Activated CD4-positive, alpha-beta T cell treated with anti-CD3 and anti-CD28 coated beads, Interleukin-2, amount 50 U/mL, for 16 hours (primary cell): ENCODE measurements at places on chromosomes 16 and 17.
A peak's percentile ranks its signal among the peaks of the same experiment; 100 is the strongest.

- no peak for DNase-seq
These were observed 4.2 kb upstream of the GFOD2 start for GRCh38 chr16:67723151-67723910.

- peak; percentile 84 for DNase-seq
These were observed 12.2 kb downstream of the BANP start for GRCh38 chr16:87963400-87963799.

DNA sequence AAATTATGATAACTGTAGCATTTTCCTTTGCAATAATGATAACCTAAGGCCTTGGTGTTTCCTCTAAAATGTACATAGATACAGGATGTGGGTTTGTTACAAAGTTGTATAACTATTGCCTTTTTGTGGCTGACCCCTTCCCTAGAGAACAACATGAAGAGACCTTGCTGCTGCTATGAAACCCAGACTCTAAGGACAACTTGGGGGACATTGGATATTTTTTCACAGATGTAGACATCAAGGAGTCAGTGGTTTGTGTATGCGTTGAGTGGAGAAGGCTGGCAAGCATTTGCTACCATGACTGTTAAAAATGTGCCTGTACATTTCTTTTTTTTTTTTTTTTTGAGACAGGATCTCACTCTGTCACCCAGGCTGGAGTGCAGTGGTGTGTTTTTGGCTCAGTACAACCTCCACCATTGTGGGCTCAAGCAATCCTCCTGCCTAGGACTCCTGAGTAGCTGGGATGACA lies 12.3 kb downstream of the HMOX2 start:
- DNase-seq, result peak; percentile 20

DNA sequence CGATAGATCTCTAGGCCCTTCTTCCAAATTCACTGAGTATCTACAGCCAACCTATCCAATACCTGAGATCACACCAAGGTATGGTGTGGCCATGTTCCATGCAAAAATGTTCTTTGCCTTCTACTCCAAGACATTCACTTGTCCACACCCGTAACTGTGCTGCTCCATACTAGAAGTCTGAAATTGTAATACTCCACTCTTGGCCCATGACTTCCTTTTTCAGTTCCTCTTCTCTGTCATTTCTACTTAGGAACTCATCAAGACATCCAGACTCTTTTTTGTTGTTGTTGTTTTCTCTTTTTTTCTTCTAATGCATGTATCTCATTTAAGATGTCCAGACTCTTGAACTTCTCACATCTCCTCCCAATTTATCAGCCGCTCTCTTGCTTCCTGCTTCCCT lies 42.5 kb upstream of the KSR1 start:
- no peak for DNase-seq

DNA sequence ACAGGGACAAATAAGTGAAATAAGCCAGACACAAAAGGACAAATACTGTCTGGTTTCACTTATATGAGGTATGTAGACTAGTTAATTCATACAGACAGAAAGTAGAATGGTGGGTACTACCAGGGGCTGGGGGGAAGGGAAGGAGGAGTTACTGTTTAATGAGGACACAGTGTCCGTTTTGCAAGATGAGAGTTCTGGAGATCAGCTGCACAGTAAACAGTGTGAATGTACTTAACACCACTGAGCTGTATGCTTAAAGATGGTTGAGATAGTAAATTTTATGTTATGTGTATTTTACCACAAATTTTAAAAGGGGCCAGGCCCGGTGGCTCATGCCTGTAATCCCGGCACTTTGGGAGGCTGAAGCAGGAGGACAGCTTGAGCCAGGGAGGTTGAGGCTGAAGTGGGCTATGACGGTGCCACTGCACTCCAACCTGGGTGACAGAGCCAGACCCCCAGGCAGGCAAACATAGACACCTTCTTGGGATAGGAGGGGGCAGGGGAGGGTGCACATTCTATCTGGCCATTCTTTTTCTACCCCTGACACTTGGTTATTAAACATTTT lies 23.5 kb downstream of the LRRC75A start:
- no peak for DNase-seq

GRCh38 chr16:89922477-89922883 lies 662 bp upstream of the TUBB3 start:
- peak; percentile 66 for DNase-seq

GRCh38 chr16:2210386-2211365 lies at the start of gene BRICD5:
BRICD5 (minus strand) TSS chr16:2210863; CDS start chr16:2210833, 30 bp downstream.
- DNase-seq, result no peak

- DNase-seq, result peak; percentile 17
These were observed 6.8 kb upstream of the CLUH start for GRCh38 chr17:2718150-2718938.

- peak; percentile 49 for DNase-seq
These were observed 917 bp downstream of the YWHAE start for GRCh38 chr17:1398931-1399678.

DNA sequence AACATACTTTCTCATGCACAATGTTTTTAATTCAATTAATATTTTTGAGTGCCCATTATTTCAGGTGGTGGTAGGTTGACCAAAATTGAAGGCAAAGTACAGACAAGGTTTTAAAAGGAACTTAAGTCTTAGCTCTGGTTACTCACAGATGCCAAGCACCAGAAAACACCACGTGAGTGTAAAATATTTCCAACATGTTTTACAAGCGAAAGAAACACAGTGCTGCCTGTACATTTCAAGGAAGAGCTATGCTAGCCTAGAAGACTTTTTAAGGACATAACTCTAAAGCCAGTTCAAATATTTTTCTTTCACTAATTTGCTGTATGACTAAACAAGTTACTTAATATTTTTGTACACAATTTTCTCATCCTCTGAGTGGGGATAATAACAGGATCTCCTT lies 736.4 kb upstream of the GOT2 start:
- no peak for DNase-seq

GRCh38 chr17:14298221-14298946 lies 2.5 kb upstream of the HS3ST3B1 start:
- DNase-seq, result no peak

DNA sequence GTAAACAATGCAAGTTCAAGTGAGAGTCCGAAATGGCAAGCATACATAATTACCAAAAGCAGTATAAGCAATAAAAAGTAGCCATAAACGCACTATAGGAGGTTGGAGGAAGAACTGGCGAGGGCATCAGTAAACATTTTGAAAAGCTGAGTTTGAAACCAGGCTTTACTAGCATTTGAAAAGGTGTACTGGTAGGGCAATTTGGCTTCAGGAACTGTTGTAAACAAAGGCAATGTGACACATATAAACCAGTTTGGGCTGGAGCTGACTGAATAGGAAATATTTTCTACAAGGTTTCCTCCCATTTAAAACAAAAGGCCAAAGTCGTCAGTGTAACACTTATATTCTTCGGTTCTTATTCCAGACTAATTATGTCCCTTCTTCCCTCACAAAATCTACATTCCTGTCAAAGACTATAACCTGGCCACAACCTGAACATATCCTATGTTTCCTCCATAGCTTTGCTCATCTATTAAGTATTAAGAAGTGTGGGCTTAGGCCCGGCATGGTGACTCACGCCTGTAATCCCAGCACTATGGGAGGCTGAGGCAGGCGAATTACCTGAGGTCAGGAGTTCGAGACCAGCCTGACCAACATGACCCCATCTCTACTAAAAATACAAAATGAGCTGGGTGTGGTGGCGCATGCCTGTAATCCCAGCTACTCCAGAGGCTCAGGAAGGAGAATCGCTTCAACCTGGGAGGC lies 7.8 kb downstream of the CBX1 start:
- no peak for DNase-seq

DNA sequence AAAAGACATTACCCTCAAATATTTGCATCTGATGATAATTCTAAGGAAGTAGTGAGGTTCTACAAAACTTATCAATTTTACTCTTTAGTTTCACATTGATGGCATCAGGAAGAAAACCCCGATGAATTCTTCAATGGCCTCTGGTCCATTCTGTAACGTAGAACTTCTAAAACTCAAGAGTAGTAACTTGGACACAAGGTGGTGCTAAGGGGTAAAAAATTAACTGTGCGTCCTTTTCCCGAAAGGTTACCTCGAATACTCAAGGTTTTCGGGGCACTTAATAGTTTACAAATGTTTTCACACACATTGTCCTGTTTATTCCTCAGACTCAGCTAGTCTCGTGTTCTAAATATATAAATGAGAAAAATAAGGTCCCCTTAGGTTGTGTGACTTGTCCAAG lies 517.3 kb upstream of the ZFHX3 start:
- DNase-seq, result no peak

DNA sequence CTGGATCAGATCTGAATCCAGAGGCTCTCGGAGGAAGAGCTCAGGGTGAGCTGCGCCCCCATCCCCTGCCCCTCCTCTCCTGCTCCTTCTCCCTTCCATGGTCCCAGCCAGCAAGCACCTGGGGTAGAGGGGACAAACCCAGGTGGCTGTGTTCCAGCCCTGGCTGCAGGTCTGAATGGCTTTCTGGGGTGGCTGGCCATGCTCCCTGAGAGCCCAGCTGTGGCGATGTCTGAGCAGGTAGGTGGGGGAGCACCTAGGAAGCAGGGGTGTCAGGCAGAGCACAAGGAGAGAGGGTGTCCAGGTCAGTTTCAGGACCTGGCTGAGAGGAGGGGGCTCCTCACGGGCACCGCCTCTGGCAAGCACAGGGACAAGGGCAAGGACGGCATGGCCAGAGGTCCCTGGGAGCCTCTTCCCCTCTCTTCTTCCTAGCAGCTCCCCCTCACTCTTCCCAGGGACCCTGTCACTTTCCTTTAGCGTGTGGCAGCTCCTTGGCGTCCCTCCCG lies 310.0 kb downstream of the SEC14L1 start:
- no peak for DNase-seq

- peak; percentile 74 for DNase-seq
These were observed 7.3 kb downstream of the SLC22A31 start for GRCh38 chr16:89192956-89193575.

DNA sequence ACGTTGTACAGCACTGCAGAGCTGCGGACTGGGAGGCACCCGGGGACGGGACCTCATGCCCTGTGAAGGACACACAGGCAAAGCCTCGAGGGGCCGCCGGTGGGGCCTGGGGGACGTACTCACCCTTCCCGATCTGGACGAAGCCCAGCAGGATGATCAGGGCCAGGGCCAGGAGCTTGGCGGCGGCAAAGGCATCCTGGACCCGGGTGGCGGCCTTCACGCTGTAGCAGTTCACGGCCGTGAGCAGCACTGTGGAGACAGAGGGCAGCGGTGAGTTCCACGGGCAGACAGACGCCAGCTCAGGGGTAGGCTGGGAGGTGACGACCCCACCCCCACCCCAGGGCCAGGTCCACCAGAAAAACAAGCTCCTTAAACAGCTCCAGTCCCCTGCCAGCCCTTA lies 17.7 kb downstream of the SLC7A5 start:
- no peak for DNase-seq

DNA sequence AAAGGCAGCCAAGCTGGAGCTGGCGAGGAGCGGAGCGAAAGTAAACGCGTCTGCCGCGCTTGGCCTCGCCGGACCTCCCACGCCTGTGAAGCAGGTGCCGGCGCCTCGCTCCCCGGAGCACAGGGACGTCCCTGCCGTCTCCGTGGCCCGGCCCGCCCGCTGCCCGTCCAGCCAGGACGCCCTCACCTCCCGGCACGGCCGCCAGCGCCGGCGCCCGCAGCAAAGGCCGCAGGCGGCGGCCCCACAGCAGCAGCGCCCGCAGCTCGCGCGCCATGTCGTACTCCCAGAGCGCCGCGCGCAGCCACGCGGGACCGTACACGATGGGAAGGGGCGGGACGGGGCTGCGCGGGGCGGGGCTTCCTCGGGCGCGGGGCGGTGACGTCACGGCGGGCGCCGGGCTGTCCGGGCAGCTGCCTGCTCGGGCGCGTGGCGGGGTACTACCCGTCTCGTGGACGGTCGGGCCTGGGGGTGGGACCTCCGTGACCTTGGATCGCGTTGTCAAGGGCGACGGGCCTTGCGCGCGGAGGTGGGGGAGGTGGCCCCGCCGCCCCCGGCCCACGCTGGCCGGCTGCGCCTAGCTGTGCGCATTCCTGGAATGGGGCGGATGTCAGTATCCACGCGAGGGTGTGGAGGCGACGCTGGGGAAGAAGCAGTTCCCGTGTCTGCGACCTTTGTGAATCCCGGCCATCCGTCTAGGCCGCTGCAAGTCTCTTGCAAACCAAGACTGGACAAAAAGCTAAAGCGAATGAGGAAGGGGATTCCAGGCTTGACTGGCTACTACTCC lies at the start of gene TRAP1:
TSS of gene TRAP1 (minus strand) at position 290 of the 784 bp plus-strand sequence. CDS start at position 274, 16 bp downstream.
- DNase-seq, result peak; percentile 92

GRCh38 chr16:84874004-84874435 lies 54.2 kb downstream of the CRISPLD2 start:
- no peak for DNase-seq

- DNase-seq, result no peak
These were observed 15.6 kb downstream of the SDR42E1 start for GRCh38 chr16:81995651-81996050.

DNA sequence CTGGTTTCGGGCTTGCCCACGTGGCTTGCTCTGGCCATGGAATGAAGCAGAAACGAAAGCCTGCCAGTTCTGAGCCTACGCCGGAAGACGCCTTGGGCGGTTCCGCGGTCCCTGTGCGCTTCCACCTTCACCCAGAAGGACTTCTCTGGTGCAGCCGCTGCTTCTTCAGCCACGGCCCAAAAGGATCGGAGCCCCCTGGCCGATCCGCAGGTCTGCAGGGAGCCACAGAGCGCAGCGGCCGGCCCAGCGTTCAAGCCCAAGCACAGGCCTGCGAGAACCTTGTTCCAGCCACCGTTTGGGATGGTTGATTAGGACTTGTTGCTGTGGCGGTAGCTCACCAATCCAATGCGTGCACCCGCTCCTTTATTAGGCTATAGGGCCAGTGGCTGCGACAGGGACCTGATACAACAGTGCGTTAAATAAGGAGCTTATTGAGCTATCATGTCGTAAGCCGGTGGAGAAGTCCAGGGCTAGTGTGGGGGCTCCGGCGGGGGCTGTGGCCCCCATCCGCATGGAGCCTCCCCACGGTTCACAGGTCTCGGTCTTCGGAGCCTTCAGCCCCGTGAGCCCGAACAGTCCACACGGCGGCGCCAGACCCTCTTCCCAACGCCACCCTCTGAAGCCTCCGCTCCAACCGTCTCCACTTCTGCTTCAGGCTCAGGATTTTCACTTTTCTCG lies 10.2 kb upstream of the MPP2 start:
- peak; percentile 52 for DNase-seq

DNA sequence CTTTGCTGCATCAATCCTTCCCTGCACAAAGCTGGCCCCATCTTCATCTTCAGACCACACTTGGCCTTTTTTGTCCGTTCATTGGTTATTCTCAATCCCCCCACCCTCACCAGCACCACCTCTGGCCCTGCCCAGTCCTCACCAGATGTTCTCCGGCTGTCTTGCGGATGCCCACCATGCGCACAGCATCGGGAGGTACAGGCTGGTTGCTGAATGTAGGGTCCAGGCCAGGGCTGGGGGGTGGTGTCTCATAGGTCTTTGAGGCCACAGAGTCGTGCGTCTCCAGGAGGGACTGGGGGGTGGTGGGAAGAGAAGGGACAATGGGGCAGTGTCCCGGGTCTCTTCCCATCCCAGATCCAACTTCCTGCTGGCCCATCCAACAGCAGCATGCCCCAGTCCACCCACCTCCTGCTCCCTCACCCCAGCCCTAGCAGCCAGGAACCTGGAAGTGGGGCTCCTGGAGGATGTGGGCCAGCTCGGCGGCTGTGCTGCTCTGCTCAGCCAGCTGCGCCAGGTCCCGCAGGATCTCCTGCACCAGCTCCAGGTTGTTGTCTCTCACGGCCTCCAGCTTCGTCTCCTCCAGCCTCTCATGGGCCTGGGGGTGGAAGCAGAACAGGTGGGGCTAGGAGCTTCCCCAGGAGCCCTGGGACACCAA lies 24.4 kb downstream of the MPP2 start:
- no peak for DNase-seq
